ENCODE measurements at places on chromosomes 12 and 14.

DNA sequence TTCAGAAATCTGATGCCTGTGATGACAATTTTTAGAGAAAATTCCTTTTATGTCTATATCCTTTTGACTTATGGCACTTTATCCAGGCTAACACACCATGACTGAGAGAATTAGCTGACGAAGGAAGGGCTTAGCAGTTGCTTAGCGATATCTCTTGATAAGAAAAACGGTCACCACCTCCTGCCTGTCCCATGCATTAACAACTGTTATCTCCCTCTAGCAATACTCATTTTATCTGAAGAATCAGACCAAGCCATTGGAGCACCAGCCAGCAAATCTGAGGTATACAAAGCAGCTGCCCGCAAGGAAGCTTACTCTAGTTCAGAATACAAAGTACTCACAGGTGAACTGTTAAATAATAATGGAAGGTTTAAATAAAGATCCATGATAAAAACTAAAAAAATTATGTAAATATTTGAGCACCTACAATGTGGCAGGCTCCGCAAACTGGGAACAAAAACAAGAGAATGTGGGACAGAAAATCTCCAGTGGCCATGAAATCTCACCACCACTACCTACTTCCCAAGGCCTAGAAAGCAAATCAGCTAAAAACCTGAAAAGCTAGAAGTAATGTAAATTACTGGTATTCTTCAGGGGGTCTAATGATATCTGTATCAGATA lies 24.3 kb downstream of the PPM1H start:
- no peak for DNase-seq

GRCh38 chr12:89183985-89184435 lies 168.3 kb downstream of the DUSP6 start:
- no peak for DNase-seq

GRCh38 chr14:51294951-51295525 lies 55.0 kb downstream of the TMX1 start:
- no peak for DNase-seq

- DNase-seq: no peak
Observed at GRCh38 chr12:14923944-14924343, 14.4 kb downstream of the ERP27 start.

DNA sequence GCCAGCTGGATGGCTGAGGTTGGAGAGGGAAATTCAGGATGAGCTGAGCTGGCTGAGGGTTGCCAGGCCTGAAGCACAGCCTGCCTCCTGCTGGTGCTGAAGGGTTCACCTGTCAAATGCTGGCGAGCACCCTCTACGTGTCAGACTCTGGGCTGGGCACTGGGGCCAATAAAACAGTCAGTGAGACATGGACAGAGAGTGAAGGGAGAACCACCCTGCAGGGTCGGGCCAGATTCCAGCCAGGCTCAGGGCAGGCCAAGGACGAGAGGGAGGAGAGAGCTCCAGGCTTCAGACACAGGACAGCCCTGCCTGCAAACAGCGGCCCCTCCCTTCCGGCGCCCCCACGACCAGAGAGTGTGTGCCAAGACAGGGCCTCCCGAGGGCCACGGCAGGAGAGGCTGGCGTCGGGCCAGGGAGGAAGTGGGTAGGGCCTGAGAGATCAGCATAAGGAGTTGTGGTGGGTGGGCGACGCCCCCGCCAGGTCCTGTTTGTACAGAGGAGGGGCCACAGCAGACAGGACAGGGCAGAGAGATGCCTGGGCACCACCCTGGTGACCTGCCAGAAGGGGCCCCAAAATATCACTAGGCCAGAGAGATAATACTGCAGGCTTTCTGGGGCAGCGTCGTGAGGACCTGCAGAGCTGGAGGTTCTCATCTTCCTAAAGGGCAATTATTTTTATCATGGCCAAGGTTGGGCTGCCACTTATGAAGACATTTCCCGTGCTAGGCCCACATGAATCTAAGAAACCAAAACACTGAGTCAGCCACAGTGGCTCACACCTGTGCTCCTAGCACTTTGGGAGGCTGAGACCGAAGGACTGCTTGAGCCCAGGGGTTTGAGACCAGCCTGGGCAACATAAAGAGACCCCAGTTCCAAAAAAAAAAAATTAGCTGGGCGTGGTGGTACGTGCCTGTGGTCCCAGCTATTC lies 73.1 kb upstream of the GPR68 start:
- peak; percentile 90 for DNase-seq

DNA sequence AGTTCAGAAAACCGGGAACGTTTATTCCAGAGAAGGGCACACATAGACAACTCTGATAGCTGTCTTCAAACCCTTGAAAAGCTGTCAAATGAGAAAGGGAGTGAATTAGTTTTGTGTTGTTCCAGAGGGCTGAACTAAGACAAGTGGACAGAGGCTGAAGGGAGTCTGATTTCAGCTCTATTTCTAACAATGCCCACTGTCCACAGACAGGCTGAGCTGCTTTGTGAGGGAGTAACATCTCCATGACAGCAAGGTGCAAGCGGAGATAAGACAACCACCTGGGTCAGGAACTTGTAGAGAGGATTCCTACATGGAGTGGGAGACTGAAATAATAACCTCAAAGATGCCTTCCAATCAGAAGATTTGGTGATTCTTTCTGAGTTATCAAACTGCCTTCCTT lies 25.6 kb upstream of the PARP11 start:
- no peak for DNase-seq

DNA sequence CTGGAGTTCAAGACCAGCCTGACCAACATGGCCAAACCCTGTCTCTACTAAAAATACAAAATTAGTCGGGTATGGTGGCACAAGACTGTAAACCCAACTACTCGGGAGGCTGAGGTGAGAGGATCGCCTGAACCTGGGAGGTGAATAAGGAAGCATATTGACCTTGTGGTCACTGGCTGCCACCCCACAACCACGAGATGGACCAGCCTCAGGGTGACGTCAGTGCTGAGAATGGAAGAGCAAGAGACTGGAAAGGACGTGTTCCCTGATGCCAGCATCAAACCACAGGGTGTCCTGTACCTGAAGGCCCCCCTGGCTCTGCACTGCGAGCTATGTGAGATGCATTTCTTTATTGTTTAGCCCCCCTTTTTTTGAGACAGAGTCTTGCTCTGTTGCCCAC lies 45.9 kb upstream of the BDKRB2 start:
- no peak for DNase-seq

- no peak for DNase-seq
Observed at GRCh38 chr12:81502912-81503695, 256.0 kb downstream of the PPFIA2 start.

- DNase-seq: peak; percentile 71
Observed at GRCh38 chr12:78229591-78230101, 399.0 kb downstream of the NAV3 start.

DNA sequence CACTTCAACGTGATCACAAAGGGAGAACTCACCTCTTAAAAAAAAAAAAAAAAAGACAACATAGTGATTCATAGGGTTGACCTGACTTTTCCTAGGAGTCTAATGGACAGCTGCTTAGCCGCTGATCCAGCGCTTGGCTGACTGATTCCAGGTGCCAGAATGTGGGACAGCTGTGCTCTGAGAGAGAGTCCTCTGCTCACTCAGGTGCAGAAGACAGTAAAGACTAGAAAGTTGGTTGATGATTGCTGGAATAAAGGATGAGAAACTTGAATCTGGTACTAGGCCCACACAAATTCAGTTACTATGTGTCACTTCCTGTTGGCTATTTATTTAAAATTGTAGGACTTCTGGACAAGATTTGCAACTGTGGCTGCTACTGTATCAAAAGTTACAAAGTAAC lies 229.4 kb downstream of the CHST11 start:
- DNase-seq: no peak

GRCh38 chr12:96994900-96995299 lies 87.8 kb downstream of the NEDD1 start:
- no peak for DNase-seq

DNA sequence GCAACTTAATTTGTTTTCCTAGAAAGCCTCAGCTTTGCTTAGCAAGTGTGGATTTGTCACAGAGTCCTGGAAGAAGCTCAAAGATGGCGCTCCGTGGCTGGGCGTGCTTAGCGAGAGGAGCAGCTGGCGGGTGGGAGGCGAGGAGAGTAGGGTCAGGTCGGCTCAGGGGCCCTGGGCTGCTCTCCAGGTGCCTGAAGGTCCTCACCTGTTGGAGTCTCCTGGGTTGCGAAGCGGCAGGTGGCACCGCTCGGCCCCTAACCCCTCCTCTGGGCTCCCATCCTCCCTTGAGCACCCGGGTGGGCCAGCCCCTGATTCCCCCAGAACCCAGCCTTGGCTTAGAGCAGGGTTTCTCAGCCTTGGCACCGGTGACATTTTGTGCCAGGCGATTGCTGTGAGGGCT lies 25.1 kb downstream of the LRTM2 start:
- DNase-seq: no peak

DNA sequence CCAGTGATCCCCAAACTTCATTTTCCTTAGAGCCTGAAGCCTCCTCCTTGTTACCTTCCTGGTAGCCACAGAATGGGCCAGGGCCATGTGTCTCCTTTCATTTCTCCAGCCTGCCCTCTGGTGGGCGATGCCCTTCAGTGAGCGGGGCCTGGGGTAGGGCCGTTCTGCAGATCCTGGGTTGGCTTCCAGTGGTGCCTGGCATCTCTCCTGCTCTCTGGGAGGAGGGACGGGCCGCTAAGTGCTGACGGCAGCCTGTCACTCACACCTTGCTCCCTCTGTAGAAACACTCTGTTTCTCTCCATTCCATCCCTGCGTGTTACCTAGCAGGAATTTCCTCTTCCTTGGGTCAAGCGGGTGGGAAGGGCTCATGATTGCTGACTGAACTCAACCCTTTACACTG lies 232.1 kb downstream of the CACNA1C start:
- DNase-seq: peak; percentile 72

DNA sequence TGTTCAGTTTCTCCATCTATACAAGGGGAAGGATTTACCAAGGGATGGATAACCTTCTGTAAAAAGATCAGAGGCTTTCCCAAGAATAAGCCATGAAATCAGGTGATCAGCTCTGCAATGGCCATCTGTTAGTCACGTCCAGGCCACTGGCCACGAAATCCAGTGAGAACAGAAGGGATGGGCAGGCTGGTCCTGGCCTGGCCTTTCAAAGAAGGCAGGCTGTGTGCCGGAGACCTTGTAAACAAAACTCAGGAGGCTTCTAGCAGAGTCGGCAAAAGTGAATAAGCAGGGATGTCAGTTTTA lies 68.5 kb downstream of the RNF34 start:
- no peak for DNase-seq

GRCh38 chr14:33777681-33778080 lies 173.2 kb downstream of the EGLN3 start:
- peak; percentile 41 for DNase-seq

DNA sequence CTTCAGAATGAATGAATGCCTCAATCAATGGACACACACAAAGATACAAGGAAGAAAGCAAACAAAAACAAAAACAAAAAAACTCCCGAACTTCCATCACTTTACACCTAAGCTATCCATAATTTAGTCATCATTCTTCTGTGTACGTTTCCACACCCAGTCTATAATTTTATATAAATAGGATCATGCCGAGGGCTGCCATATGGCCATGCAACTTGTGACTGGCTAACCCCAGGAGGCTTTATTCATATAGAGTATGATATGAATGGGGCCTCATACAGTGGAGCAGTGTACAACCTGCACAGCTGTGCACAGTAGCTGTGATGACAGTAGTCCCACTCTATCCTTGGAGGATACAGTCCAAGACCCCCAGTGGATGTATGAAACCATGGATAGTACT lies 365.7 kb downstream of the TMEM132D start:
- no peak for DNase-seq

DNA sequence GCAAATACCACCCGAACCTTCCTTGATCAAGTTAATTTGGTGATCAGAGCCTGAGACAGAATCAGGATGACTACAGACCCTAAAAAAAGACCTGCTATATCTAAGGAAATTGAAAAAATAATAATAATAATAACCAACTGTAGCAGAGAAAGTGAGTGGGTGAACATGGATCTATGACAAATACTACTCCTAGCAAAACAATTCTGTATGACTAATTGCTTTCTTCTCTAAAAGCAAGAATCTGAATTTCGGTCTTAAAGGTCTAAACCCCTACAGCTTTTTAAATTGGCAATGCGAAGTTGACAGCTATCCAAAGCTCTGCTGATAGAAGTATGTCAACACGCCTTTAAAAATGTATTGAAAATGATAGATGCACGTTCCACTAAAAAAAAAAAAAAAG lies 102.2 kb downstream of the PRKAB1 start:
- DNase-seq: no peak

GRCh38 chr12:57055824-57056223 lies 5.9 kb upstream of the MYO1A start:
- DNase-seq: no peak

DNA sequence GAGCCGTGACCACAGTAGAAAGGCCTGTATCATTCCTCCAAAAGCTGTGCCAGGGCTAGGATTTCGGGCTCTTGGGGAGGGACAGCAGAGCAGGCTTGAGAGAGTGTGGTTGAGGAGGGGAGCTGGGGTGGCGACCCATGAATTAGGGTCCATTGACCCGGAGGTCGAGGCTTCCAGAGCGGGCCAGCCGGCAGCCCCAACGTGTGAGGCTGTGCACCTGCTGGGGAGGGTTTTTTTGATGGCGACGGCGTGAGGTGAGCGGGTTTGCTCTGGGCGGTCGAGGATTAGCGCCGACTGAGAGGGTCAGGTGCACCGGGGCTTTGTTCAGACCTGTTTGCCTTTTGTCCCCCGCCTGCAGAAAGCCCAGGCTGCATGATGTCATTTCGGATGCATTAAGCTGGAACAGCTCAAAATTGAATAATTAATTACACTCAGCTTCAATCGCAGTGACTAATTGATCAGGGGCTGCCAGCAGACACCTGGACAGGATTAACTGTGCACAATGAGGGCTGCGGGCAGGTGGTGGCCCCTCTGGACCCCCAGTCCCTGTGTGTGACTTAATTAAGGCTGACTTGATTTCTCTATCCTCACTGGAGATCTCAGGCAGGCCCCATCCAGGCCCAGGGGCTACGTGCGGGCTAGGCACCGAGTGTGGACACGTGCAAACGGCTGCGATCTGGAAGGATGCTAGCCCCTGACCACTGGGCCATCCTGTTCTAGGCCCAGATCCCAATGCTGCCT lies 42.1 kb upstream of the MEG3 start:
- no peak for DNase-seq

- peak; percentile 77 for DNase-seq
Observed at GRCh38 chr12:46266382-46266791, 2.5 kb downstream of the SLC38A1 start.

DNA sequence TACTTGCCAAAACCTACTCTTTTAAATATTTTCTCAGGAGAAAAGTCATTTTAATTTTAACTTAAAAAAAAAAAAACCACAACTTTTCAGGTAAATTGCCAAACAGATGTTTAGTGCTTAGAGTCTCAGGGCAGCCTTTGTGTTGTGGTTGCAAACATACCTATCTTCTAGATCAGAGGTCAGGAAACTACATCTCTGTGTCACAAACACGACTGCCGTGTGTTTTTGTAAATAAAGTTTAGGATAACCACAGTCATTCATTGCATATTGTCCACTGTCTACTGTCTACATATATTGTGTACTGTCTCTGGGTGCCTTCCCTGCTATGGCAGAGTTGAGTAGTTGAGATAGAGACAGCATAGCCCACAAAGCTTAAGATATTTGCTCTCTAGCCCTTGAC lies 48.9 kb downstream of the DYRK2 start:
- peak; percentile 81 for DNase-seq

GRCh38 chr12:105280966-105281693 lies 45.2 kb upstream of the APPL2 start:
- DNase-seq: no peak

GRCh38 chr12:76859611-76860010 lies 19.2 kb downstream of the CSRP2 start:
- DNase-seq: no peak

- peak; percentile 54 for DNase-seq
Observed at GRCh38 chr14:101708853-101709532, 52.5 kb upstream of the PPP2R5C start.

- DNase-seq: no peak
Observed at GRCh38 chr12:59698600-59698999, 102.8 kb downstream of the SLC16A7 start.

GRCh38 chr14:104735830-104736642 lies 12.0 kb downstream of the ADSS1 start:
- no peak for DNase-seq

All from activated CD4-positive, alpha-beta T cell treated with anti-CD3 and anti-CD28 coated beads, Interleukin-2, amount 10 ng/mL, durations not matched to agents 24 days and 14 days (primary cell).